ENCODE measurements at places on chromosomes 1 and 21.

GRCh38 chr1:199042193-199042592, 403.4 kb downstream of the PTPRC start:
- no peak for DNase-seq

DNA sequence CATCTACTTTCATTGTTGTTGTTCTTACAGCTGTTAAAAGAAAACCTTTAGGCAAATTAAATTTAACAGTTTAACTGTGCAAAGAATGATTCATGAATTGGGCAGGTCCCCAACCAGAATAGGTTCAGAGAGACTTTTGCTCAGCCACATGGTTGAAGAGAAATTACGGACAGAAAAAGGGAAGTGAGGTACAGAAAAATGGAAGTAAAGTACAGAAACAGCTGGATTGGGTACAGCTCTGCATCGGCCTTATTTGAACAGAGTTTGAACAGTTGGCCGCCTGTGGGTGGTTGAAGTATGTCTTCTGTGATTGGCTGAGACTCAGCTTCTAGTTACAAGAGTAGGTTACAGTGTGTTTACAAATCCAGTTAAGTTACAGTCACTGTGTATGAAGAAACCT, 210.1 kb downstream of the FGGY start:
- no peak for DNase-seq

DNA sequence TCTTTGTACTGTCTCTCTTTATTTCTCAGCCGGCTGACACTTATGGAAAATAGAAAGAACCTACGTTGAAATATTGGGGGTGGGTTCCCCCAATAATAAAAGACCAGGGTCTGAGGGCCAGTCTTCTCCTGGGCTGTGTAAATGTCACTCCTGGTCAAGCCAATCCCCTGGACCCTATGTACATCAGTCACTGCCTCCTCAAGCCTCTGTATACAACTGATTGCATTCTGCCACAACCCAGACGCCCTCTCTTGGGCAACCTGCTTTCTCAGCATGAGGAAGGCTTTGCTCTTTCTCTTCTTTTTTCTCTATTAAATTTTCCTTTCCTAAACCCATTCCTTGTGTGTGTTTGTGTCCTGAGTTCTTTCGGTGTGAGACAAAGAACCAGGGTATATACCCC, 84.1 kb upstream of the SERBP1 start:
- DNase-seq: no peak

DNA sequence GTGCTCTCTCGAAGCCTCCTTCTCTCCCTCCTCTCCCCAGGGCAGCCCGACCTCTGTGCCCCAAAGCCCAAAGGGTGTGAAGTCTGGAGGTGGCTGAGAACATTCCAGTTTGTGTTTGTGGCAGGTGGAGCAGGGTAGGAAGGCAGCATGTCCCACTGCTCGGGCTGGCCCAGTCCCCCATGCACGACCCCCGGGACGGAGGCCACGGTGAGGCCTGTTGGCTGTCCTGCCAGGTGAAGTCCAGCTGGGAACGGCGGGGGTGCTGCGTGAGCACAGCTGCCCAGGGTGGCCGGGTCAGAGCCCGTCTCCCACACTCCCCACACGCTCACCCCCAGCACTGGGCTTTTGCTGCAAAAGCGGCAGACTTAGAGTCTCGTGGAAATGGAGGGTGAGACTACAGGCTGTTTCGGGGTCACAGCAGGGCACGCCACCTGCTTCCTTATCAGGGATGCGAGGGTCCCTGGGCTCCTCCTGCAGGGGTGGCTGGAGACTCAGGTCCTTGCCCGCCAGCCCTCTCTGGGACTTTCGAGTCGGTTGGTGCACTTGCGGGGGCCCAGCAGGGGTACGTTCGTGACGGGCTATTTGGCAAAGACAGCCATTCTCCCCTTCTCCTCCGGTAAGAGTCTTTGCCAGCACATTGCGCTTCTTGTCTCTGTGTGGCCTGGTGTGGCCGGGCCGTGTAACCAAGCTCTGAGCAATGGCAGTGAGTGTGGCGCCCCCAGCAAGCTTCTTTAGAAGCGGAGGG, 40.3 kb downstream of the MORN1 start:
- no peak for DNase-seq

- DNase-seq: no peak
These were observed 867.8 kb upstream of the ADGRL4 start for GRCh38 chr1:79874289-79874688.

DNA sequence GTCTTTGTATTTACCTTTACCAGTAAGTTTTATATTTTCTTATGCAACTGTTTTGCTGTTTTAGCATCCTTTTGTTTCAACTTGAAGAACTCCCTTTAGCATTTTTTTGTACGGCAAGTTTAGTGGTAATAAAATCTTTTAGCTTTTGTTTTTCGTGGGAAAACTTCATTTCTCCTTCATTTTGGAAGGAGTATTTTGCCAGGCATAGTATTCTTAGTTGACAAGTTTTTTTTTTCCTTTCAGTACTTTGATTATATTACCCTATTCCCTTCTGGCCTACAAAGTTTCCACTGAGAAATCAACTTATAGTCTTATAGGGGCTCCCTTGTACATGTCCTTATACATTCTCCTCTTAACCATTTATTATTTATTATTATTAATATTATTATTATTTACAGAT, 22.6 kb upstream of the SOD1 start:
- no peak for DNase-seq

GRCh38 chr1:90710579-90711536, 6.2 kb downstream of the BARHL2 start:
- DNase-seq: no peak

GRCh38 chr1:14924455-14925331, 228.9 kb upstream of the TMEM51 start:
- DNase-seq: no peak

DNA sequence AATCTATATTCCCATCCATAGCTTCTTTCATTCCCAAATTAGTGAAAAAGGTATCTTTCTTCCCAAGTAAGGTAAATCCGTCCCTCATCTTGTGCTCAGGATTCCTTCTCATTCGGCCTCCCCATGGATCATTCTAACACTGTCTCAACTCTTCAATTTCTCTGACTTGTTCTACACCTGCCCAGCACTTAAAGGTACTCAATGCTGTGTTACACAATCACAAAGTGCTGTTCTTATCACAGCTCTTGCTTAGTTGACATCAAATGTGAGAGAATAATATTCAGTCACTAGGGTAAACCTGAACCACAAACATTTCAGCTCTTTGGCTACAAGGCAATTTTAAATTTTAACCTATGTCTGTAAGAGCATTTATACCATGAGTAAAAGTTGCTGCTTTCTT, 94.8 kb downstream of the DIRAS3 start:
- DNase-seq: no peak

GRCh38 chr21:45723049-45723958, 79.8 kb downstream of the PCBP3 start:
- no peak for DNase-seq

GRCh38 chr1:202944438-202944921, 13.6 kb downstream of the ADIPOR1 start:
- no peak for DNase-seq

DNA sequence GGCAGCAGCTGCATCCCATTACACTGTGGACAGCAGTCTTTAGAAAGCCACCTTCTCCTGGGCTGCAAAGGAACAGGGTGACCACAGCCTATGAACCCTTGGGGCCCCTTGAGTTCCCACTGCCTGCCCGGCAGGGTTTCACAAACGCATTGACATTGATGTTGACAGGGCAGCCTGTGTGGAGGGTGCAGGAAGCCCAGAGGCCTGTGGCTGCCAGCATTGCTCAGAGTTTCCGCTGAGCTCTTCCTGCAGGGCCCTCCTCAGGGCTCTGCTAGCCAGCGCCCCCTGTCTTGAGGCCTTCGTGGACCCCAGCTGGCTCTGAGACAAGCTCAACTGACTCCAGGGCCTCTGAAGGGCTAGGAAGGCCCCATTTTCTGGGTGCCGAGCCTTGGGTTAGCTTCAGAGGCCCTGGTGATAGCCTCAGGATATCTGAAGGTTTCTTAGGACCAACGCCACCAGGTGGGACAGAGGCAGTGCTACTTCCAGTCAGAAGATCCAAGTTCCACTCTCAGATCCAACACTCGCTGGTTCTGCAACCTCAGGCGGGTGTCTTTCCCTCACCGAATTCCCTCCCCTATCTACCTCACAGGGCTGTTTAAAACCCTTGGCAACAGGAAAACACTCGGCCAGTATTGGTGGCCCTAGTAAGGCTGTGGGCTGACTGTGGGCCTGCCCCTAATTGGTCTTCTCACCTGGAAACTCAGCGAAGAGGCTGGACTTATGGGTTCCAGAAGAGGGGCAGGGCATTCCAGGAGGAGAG, 27.2 kb upstream of the EPS8L3 start:
- DNase-seq: peak; percentile 67

GRCh38 chr1:46684670-46685069, 13.0 kb downstream of the TEX38 start:
- DNase-seq: no peak

DNA sequence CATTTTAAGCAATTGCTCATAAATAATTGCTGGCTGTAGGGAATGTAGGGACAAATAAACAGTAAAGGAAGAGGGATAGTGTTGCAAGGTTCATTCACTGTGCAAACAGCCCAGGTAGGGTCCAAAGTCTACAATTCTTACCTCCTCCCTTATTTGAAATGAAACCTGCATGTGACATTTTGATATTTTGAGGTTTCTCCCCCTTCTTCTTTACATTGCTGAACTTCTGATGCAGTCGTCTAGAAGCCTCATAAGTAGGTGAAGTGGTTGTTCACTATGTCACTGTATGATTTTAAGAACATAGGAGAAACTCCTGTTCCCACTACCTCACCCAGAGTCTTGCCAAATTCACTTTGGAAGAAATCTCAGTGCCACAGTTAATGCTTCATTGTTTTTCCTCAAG, 16.1 kb downstream of the F5 start:
- DNase-seq: no peak

DNA sequence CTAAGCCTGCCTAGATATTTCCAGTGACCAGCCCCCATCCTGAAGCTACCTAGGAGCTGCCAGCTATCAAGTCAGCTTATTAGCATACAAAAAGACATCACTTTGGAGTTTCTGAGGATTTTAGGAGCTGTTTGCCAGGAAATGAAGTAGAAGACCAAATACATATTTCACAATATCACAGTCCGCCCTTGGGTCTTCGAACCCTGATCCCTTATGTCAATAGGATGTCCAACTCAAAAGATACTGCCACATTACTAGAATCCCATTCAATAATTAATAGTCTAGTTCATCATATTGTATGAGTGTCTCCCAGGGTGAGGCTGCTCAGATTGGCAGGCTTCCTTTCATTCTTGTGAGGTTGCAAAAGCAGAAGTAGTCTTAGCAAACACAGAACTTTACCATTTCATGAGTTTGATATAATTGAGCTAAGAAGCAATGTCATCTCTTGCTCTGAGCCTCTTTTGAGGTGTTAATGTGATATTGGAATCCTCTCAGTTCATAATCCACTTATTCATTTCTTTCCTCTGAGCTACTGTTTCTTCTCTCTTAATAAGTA, 13.6 kb downstream of the IPO9 start:
- DNase-seq: no peak

DNA sequence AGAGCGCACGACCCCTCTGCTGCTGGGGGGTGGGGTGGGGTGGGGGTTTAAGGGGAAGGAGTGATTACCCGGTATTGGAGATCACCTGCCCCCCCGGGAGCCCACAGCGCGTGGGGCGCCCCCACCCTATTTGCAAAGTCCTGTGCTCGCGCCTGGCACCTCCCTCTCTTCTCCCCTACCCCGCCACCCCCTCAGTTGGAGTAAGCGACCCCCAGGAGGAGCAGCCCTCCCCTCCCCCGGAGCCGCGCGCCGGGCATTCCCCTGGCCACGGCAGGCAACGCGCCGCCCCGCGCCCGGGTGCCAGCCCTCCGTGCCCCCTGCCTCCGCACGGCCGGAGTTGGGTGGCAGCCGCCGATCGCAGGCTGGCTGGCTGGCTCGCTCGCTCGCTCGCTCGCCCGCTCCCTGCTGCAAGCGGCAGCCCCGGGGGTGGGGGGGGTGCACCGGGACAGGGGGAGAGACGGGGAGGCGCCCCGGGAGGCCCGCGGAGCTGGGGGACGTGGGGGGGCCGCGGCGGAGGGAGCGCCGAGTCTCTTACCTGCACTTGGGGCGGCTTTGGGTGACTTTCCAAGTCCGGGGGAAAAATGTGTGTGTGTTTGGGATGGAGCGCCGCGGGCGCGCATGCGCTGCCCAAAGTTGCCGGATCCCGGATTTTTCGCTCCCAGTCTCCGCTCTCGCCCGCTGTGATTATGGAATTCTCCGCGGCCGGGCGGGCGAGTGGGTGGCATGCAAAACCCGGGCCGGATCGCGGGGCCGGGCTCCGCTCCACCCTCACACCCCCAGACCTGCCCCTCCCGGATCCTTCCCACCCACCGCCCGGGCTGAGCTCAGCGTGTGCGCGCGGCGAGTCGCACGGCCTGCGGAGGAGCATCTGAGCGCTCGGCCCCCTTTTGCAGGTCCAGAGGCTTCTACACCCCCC, at the start of gene CASZ1:
TSS of gene CASZ1 (minus strand) at position 618 of the 916 bp plus-strand sequence. CDS start 102,757 bp downstream, outside the sequence.
- DNase-seq: no peak

- no peak for DNase-seq
These were observed 66.7 kb upstream of the ANGPTL3 start for GRCh38 chr1:62530516-62531154.

GRCh38 chr1:45205910-45206721, at the start of gene ZSWIM5:
ZSWIM5 (minus strand) TSS chr1:45206605; CDS start chr1:45206350, 255 bp downstream.
- peak; percentile 51 for DNase-seq

- no peak for DNase-seq
These were observed 6.1 kb downstream of the AADACL4 start for GRCh38 chr1:12649971-12650421.

DNA sequence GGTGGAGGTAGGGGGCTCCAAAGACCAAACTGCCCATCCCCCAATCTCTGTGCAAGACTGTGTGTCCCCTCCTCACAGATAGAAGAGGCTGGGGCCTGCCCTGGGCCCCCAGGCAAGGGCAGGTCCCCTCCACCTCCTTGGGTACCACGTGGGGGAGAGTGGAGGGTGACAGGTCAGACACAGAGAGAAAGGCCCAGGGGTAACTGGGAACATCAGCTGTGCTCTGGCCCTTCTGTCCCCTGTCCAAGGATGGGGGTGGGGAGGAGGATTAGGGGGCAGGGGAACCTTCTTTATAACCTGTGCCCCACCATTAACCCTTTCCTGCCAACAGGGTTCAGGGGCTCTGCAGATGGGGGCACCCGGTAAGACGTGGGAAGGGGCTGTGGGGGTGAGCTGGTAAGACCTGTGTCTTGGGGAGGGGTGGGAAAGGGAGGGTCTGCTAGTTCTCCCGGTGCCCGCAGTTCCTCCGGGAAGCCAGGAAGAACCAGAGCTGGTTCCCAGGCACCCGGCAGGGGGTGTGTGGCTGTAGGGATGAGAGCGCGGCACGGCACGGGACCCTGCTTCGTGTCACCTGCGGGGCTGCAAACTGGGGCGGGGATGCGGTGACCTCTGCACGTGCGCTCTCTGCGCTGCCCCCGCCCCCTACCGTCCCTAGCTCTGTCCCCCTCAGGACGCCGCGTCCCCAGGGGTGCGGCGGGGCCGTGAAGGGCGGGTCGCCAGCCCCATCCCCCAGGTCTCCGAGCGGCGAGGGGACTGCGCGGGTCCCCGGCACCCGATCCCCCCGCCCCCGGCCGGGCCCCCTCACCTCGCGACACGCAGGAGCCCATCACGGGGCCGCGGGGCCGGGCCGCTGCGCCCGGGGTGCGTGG, 601 bp downstream of the FAM131C start:
- no peak for DNase-seq

DNA sequence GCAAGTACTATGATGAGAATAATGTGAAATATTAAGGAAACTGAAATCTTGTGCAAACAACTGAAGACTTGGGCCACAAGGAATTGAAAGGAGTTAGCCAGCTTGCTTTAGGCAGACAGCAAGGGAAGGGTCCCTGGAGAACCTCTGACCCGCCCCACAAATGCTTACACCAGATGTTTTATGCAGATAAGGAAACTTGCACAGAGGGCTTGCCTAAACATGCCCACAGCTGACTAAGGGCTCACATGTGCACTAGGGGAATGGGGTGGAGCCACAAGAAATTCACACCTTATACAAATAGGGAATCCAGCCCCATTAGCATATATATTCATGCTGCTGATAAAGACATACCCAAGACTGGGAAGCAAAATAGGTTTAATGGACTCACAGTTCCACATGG, 86.1 kb upstream of the CYYR1 start:
- DNase-seq: no peak
